ENCODE measurements at places on chromosomes 4 and X. TPM values are rescaled to one million over a fixed set of nuclear protein-coding genes. Genes with fewer than 3 reads are reported as not detected.

MFAP3L gene
- total RNA-seq = 32.0 TPM

DNA sequence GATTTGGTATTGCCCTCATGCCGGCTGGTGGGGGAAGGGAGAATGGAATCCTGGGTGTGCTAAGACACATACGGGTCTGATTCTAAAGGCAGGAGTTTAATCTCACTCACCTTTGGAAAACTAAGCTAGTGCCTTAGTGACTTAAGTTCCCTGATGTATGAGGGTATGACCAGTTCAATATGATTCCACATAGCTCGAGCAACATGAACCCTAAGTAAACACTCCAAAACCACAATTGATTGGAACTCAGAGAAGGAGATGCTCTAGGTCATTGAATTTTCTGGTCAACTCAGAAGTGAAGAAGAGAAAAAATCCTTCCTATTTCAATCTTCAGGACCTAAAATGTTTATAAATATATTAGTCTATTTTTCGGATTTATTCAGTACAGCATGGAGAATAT lies 420.1 kb upstream of the INTU start:
- DNase-seq = no peak

GRCh38 chr4:153115322-153116290 lies 88.6 kb upstream of the TRIM2 start:
- no peak for DNase-seq

DNA sequence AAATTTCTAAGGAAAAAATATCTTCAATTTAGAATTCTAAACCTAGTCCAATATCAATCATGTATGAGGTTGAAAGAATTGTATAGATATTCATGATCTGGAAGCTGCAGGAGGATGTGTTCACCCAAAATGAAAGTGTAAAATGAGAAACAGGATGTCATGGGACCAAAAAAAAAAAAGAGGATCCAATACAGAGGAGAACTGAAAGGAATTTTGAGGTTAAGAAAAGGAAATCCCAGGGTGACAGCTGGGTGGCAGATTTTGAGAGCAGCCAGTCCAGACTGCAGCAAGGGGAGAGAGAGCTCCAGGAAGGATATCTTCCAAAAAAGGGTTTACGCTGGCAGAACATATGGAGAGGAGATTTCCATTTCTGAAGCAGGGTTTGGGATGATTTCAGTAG lies 38.9 kb downstream of the TLR10 start:
- peak; percentile 31 for DNase-seq

- no peak for DNase-seq
Observed at GRCh38 chr4:158316264-158316663, 106.0 kb downstream of the TMEM144 start.

- DNase-seq = no peak
Observed at GRCh38 chr4:128844931-128845330, 35.4 kb downstream of the JADE1 start.

GRCh38 chr4:136800248-136800647 lies 732.0 kb downstream of the PCDH18 start:
- DNase-seq = no peak
